ENCODE measurements at places on chromosomes 4 and X.

GRCh38 chrX:16516232-16516876, 133.6 kb upstream of the S100G start:
- no peak for DNase-seq

DNA sequence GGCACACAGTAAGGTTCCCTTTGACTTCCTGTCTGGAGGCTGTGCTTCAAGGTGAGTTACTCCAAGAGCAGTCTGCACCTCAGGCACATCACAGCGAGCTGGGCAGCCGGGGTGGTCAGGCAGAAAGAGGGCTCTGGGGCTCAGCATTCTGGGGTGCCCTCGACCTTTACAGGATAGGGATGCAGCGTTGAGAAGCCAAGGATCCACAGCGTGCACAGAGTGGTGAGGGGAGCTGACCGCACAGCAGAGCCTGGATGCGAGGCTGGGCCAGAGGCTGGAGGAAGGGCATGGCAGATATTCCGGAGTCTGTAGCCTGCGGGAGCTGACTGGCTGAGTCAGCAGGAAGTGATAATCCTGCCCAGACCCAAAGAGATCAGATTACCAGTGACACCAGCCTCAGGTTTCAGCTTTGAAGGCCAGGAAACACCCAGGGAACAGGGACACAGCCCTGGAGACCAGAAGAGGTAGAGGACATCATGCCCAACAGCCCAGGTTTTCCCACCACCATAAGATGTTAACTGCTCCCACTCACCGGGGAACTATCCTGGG, 38.4 kb upstream of the PDLIM3 start:
- no peak for DNase-seq

GRCh38 chrX:12868747-12869146, 1.9 kb downstream of the TLR7 start:
- DNase-seq: no peak

GRCh38 chrX:11269996-11270395, 23.2 kb upstream of the AMELX start:
- DNase-seq: no peak

DNA sequence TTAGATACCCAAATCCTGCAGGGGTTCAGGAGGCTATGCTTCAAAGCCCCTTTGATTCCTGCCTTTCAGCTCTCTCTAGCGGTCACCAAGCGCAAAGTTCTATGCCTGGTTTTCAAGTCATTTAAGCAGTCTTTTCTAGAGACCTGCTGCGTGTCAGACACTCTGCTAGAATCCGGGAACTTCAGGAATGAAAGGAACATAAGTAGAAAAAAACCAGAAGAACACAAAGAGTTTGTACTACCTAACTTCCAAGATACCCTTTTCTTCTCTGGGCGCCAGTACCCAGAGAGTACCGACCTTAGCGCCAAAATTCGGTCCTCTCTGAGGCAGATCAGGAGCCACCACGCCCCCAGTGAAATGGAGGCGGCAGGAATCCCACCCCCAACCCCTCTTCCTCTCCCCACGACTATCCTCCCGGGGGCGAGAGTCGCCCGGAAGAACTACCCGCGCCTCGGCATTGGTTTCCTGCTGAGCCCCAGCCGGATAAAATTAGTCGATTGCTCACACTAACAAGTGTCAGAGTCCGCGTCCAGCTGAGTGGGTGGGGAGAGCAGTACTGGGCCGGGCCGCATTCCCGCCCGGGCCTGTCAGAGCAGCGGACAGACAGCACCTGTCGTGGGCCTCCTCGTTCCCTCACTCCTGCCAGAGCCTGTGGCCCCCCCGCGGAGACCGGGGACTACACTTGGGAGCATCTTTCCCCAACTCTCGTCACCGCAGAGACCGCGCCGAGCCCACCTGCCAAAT, 78.8 kb downstream of the RLIM start:
- peak; percentile 11 for DNase-seq

All from C1 segment of cervical spinal cord (tissue), 14 donors.